ENCODE measurements at places on chromosomes 16 and 17.

- peak; percentile 68 for DNase-seq
Measured at GRCh38 chr17:74249590-74250270, 24.3 kb upstream of the DNAI2 start.

GRCh38 chr17:80774643-80775281 lies 216.9 kb upstream of the CHMP6 start:
- DNase-seq: no peak

DNA sequence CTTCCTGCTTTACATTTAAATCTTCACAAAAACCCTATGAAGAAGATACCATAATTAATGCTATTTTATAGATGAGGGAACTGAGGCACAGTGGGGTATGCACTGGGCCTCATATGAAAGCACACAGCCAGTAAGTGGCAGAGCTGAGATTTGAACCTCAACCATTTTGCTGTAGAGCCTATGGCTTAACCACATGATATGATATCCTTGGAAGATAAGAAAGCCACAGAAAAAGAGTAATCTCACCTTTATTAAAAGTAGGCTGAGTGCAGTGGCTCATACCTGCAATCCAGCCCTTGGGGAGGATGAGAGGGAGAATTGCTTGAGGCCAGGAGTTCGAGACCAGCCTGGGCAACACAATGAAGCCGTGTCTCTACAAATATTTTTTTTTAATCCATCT lies 15.0 kb upstream of the TOB1 start:
- DNase-seq: no peak

- peak; percentile 38 for DNase-seq
Measured at GRCh38 chr17:3890082-3890877, 2.6 kb downstream of the CAMKK1 start.

GRCh38 chr16:2095315-2095853 lies 40.3 kb downstream of the PKD1 start:
- no peak for DNase-seq

DNA sequence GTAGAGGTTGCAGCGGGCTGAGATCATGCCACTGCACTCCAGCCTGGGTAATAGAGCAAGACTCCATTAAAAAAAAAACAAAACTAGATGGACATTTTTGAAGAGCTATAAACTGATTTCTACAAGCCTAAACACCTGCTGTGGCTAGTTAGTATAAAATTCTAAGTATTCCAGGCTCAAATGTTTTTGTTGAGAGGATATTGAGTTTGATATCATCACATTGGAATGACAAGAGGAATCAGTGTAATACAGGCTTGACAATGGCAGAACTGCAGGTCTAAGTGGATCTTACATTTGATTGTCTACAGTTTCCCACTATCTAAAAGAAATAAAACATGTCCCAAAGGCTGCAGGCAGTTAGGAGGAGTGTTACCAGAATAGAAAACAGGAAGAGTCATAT lies 23.9 kb upstream of the DLX3 start:
- no peak for DNase-seq

DNA sequence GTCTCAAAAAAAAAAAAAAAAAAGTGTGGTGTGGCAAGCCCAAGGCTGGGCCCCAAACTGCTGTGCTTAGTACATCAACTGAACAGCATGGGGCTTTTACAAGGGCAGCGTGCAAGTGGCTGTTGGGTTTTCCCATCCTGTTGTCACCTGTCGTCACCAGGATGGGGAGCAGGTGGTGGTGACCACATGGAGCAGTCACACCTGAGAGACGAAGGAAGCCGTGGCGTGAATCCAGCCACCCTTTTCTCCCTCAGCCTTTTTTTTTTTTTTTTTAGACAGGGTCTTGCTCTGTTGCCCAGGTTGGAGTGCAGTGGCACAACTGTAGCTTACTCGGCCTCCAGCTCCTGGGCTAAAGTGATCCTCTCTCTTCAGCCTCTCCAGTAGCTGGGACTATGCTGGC lies 4.1 kb upstream of the MRPL58 start:
- no peak for DNase-seq

- peak; percentile 60 for DNase-seq
Measured at GRCh38 chr17:72119873-72120641, 763 bp upstream of the SOX9 start.

DNA sequence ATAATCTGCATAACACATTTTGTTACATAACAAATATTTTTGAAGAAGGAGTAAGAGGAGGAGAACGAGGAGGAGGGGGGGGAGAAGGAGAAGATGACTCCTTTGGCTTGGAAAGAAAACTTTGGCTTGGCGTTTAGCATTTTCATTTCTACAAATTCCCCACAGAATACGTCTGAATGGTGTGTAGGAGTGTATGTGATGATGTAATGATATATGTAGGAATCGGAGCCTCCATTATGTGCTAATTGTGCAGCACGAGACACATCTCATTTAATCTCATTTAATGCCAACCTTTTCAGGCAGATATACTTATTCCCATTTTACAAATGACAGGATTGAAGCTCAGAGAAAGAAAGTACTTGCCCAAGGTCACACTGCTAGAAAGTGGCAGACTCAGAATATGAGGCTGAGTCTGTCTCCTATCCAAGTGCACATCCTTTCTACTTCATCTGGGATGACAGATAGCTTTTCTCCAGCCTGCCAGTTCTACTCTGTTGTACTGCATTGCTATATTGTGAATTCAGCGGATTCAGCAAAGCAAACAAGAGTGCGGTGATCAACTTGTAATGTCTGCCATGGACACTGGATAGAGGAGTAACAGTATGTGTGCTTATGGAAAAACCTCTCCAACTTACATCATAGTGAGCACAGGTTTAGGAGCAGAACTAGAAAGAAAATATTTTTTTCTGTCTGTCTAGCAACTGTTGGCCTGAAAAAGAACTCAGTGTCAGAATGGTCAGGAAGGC lies 10.4 kb upstream of the SLC47A2 start:
- DNase-seq: no peak

GRCh38 chr17:7317161-7317803 lies 2.1 kb upstream of the GPS2 start:
- no peak for DNase-seq

DNA sequence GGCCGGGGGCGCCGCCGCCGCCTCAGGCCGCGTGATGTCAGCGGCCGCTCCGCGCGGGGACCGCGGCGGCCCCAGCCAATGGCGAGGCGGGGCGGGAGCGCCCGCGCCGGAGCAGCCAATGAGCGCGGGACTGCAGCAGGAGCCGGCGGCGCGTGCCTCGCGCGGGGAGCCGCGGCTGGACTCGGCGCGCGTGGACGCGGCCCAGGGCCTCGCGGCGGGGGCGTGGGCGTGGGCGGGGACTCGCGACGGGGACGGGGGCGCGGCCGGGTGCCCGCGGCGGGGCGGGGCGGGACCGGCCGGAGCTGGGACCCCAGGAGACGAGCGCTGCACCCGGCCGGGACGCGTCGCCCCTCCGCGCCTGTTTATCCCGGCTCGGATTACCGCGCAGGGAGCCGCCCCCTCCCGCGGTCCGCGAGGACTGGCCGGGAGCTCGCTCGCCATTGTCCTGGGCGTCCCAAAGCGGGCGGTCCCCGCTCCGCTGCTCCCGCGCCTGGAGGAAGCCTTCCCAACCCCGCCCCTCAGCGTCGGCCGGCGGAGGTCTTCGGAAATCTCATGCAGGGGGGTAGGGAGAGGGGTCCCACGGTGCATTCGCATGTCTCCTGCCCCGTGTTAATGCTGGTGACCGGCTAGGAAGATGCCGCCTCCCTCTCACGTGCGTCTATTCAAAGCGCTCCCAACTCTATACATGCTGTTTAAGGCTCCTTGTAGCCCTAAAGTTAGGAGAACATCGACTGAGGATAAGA lies at the start of gene RNF157:
RNF157 (minus strand) TSS at position 33 of the 743 bp plus-strand sequence. CDS start 253 bp downstream, outside the sequence.
- DNase-seq: peak; percentile 70

GRCh38 chr16:89893642-89894548 lies 20.5 kb downstream of the TCF25 start:
- DNase-seq: no peak

- no peak for DNase-seq
Measured at GRCh38 chr17:44118427-44119050, 4.9 kb downstream of the HDAC5 start.

DNA sequence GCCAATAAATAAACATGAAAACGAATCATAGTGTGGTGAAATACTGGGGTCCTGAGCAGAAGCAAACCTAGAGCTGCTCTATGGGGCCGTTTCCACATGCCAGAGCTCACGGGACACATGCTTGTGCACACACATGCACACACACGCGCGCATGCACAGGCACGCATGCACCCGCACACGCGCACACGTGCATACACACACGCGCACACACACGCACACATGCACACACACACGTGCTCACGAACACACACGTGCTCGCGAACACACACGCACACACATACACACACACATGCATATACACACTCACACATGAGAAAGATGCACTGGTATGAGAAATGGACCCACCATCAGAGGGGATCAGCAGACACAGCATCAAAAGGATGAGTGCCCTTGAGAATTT lies 52.2 kb upstream of the DNAJA2 start:
- no peak for DNase-seq

DNA sequence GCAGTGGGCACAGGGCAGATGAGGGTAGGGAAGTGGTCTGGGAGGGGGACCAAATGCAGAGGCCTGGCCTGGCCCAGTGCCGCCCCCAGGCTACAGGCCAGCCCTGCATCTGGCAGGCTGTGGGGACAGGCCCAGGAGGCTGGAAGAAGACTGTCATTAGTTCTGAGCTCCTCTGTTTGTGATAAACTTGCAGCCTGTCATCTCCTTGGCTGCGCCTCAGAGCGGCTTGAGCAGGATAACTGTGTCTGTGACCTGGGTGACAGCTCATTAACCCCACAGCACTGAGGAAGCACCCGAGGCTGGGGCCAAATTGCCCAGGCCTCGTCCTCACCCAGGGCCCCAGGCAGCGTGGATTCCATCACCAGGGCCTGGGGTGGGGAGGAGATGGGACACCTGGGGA lies 23.9 kb downstream of the ABCC3 start:
- no peak for DNase-seq

- peak; percentile 74 for DNase-seq
Measured at GRCh38 chr17:83125515-83126274, 46.3 kb downstream of the METRNL start.

GRCh38 chr17:12089809-12090384 lies 69.2 kb downstream of the MAP2K4 start:
- no peak for DNase-seq

- DNase-seq: no peak
Measured at GRCh38 chr17:43360376-43360738, 38.4 kb upstream of the ARL4D start.

- DNase-seq: no peak
Measured at GRCh38 chr17:1123921-1124715, 55.7 kb downstream of the ABR start.

Measured in head of caudate nucleus (tissue), 42 donors.